ENCODE measurements at places on chromosomes 2 and 18.

DNA sequence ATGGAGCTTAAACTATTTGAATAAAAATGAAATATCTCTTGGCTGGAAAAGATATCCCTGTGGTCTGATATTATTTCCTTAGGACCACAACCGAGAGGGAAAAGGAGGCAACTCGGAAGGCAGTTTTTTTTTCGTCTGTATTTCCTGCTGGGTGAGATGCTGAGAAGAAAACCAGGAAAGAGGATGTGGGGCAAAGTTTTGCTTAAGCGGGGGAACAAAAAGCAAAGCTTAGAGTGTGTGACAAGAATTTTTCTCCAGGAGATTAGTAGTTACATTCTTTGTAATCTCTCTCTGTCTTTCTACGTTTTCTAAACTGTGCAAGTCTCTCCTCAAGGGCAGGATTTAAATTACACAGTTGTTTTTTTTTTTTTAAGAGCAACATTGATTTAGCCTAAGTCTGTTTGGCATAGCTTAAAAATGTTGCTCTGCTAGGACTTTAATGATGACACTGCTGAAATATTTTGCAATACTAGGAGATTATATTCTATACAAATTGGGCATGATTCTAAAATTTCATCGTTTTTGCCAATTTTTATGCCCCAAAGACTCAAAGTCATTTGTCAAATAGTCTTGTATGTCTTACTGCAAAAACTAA, 258.5 kb downstream of the KCNS3 start:
- DNase-seq = no peak

DNA sequence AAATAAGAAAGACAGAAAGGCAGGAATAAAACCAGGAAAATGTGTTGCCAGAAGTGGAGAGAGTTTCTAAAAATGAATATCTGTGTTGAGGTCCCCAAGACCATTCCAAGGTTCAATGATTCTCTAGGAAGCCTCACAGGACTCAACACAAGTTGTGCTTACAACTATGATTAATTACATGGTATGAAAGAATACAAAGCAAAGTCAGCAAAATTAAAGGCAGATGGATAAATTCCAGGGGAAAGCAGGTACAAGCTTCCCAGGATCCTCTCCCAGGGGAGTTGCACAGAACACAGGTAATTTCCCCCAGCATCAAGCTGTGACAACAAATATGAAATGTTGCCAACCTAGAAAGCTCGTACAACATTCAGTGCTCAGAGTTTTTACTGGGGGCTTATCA, 154.4 kb upstream of the HNMT start:
- DNase-seq = no peak

DNA sequence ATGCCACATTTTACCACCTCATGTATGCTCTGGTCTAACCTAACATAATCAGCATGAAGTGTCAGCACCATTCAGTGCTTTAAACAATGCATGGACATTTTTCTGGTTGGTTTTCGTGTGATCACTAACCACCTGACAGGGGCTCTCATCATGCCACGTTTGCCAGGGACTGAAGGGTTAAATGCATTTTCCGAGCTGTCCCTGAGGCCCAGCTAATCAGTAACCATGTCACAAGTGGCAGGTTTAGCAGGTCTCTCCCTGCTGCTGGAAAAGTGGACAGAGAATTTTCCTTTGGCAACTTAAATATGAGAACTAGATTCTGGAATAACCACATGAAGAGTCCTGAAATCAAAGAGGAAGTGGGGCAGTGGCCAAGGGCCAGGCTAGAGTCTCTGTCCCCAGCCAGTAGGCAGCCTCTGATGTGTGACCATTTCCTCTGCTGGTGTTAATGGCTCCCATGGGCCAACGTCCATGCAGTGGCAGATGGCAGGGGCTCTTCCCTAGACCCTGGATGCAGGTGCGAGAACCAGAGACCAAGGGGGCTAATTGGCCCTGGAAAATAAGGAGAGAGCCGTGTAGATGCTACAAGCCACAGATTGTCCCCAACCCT, 69.5 kb downstream of the TPGS2 start:
- no peak for DNase-seq

DNA sequence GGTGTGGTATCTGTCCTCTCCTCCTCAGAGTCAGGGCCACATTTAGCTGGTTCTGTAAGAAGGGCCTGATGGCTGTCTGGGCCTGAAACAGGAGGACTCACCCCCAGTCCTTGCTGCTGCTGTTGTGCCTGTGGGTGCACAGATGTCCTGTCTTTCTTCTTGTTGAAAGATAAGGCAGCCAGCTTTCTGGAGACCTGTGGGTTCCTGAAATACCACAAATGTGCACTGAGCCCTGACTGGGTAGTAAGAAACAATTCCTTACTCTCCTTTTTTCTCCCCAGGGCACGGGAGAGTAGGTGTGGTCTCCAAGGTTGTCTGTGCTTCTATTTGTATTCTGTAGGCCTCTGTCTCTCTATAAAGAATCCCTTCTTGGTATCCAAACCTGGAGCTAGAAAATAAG, 96.2 kb upstream of the DLX2 start:
- DNase-seq = no peak

DNA sequence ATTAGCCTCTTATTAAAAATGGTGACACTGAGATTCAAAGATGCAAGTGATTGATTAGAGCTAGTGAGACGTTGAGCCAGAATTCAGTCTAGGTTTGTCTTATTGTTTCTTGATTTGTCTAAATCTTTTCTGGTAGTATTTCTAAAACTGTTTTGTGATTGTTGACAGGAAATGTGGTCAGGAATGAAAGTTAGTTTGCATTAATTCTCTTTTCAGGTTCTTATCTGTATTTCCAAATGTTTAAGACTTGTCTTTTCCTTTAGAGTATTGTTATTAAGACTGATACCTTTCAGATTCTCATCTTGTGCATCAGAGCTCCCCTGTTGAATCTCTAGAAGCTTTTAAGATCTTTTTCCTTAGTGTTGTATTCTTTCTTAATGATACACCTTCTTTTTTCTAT, 89.3 kb downstream of the MBD5 start:
- DNase-seq = no peak
